ENCODE measurements at places on chromosomes 6 and 20.

- DNase-seq = no peak
Observed at GRCh38 chr20:63312690-63313348, 19.8 kb downstream of the COL20A1 start.

DNA sequence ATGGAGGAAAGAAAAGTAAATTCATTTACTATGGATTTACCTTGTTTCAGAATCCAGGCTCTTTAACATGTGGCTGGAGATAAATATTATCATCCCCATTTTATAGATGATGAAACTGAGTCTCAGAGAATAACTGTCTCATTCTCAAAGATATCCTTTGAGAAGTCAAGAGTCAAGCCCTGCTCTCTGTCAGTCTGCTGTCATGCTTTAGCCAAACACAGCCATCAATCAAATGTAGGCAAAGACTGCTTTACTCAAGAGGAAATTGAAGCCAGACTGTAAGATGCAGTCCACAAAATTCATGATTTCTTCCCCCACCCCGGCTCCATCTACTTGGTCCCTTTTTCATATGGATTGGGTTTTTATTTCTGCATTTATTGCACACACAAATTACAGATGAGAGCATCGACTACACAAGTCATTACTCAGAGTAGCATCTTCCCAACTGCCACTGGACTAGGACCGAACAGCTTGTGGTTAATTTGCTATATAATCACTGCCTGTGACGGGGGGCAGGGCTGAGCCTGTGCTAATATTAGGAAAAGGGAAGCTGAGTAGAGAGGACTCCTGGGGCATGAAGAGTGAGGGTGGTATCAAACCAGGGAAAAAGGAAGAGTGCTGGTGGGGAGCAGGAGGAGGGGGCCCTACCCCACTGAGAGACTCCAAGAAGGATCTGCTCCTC is 102.7 kb upstream of the TOP1 start:
- DNase-seq = no peak

GRCh38 chr6:54730767-54731630 is 115.6 kb upstream of the FAM83B start:
- no peak for DNase-seq

- DNase-seq = no peak
Observed at GRCh38 chr20:44584162-44584561, 1.8 kb downstream of the PKIG start.

- no peak for DNase-seq
Observed at GRCh38 chr6:28551891-28552666, 26.4 kb downstream of the GPX5 start.

GRCh38 chr20:16917636-16918035 is 169.5 kb downstream of the OTOR start:
- no peak for DNase-seq

GRCh38 chr6:148840256-148840655 is 93.4 kb downstream of the UST start:
- no peak for DNase-seq

DNA sequence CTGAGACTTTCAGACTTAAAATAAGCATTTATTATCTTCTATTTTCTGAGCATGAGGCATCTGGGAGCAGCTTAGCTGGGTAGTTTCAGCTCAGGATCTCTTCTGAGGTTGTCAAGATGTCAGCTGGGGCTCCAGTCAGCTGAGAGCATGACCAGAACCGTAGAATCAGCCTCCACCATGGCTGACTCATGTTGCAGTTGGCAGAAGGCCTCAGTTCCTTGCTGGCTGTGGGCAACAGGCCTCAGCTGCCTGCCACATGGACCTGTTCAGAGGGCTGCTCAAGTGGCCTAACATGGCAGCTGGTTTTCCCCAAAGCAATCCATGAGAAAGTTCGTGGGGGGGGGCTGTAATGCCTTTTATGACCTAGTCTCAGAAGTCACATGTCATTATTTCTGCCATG is 142.3 kb downstream of the LY86 start:
- DNase-seq = no peak

DNA sequence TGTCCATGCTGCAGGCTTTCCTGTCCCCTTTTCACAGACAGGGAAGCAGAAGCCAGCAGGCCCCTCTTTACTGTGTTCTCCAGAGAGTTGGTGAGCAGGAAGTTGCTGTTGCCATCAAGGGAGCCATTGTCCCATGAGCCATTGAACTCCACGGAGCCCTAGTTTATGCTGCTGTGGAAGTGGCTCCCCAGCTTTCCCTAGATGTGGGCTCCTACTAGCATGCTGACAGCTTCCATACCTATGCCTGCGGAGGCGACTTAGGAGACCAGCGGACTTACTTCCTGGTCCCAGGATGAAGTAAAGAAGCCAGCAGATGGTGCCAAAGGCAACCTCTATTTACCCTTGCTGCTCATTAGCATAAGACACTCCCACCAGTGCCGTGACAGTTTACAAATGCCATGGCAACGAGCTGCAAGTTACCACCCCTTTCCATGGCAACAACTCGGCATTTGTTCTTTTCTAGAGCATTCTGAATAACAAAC is 30.8 kb upstream of the FKBP1A start:
- DNase-seq = peak; percentile 24

DNA sequence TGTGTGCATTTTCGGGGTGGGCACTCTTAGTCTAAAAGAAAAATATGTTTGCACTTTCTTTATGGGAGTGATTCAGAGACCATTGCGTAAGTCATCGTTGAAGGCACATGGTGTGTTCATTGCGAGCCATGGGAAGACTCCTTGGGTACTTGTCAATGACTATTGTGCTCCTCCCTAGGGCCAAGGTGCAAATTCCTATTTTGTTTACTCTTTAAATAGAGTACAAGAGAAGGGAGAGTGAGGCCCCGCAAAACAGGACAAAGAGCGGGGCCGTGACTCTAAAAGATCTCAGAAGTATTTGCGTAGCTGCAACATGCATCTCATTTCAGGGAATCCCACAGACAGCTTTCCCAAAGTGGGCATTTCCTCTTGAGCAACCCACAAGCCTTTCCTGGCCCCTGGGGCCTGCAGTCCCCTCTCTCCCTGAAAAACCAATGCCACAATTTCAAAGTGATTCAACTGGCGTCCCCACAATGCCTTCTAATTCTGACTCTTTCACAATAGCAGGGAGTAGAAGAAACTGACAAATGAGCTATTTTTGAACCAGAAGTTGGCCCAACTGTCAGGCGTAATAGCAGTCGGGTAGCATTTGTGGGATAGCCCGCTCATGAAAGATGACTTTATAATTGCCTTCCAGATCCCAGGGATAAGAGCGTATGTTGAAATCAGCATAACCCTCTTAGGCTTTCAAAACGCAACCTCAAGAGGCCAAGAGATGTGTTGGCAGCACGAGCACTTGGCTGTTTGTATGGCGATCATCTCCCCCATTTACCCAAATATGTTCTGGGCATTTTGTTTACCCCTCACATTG is 277.9 kb upstream of the BMP2 start:
- no peak for DNase-seq

GRCh38 chr20:53154540-53154939 is 182.4 kb downstream of the TSHZ2 start:
- DNase-seq = no peak

DNA sequence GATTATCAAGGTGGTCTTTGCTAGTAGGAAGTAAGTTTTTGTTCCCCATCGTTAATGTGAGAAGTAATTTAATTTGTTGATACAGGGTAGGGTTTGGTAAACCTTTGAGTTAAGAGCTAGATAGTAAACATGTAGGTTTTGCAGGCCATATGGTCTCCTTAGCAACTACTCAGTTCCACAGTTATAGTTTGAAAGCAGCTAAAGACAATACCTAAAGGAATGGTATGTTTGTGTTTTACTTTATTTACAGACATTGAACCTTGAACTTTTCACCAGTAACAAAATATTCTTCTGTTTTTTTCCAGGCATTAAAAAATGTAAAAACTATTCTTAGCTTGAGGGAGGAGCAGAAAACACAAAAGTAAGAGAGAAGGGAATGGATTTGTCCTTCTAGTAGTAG is 1.7 kb downstream of the CAP2 start:
- no peak for DNase-seq

DNA sequence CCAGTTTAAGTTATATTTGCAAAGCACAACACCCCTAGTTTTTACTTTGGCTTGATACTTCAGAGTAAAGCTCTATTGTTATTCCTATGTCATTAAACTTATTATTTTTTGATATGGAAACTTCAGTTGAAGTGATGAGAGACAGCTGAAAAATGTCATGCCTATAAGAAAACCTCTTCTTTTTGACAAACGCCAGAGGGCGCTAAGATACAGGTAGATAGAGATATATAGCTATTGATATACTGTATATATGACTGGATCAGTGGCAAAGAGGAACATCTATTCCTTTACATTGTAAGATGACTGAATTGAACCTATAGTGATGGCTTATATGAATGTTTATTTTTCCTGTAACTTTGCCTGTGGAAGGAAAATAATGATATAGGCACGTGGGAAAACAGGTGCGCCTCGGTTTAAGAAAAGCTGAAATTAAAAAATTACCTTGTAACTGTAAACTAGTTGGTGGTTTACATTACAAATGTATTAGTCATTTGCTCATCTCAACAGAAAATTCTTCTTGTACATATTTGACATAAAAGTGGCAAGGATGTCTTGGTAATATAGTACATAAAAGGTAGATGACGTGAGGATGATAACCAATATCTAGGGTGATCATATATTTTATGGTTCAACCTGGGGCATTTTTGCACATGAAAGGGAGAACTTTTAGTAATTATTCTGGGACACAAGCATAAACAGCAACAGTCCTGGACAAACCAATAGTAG is 74.1 kb downstream of the LAMA4 start:
- peak; percentile 50 for DNase-seq

DNA sequence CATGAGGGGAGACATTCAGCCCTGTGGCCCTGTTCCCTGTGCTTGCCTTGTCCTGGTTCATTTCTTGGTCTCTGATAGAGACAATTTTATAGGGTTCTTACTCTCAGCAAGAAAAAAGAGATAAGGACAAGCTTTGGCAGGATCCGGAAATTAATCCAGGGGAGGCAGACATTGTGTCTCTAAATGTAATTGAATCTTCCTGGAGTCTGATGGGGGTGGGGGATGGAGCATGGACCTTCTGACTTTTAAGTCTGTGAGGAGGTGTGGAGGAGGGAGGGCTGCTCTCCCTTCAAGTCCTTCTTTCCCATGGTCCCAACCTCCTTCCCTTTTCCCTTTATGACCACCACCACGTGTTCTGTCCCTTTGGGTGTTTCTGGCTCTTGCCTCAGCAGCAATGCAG is 512.7 kb downstream of the DHX35 start:
- DNase-seq = no peak

DNA sequence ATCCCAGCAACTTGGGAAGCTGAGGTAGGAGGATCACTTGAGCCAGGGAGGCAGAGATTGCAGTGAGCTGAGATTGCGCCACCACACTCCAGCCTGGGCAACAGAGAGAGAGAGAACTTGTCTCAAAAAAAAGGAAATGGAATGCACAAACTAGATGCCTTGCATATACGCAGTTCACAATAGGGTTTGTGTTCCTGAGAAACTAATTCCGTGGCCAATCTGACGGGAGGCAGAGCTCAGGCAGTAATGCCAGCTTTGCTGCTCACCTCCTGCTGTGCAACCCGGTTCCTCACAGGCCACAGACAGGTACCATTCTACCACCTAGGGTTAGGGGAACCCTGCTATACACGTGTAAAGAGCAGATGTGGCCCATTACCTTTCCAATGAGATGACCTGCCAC is 1.4 kb downstream of the CDK5RAP1 start:
- no peak for DNase-seq

DNA sequence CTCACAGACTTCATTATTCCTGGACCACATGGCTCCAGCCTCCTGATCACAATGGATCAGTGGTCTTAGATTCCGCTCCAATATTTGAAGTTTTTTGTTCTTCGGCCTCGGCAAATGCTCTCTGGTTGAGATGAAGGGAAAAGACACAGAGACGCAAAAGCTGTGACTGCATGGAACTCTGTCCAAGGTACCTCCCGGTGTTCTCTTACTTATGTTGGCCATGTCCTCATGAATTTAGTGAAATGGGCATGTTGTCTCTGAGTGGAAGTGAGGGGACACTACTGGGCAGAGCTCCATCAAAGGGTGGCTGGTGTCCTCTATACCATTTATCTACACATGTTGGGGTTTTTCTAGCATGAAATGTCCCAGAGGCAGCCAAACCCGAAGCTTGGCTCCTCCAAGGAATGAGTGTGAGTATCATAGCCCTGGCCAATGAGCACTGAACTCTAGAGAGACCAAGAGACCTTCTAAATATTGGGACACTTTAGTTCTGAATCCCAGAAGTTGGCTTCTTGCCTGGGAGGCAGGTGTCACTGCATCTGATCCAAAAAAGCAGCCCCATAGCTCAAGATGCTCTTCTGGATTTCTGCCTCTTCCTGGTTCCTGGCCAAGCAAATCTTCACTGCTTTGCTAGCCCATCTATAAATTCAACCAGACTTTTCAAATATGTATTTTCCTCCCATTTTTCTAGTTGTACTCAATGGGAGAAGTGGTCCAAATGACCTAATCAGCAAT is 34.1 kb downstream of the HLA-G start:
- no peak for DNase-seq

GRCh38 chr6:79544299-79544927 is 7.2 kb upstream of the LCA5 start:
- DNase-seq = no peak

GRCh38 chr20:20463933-20464374 is 96.0 kb downstream of the INSM1 start:
- DNase-seq = no peak

- peak; percentile 69 for DNase-seq
Observed at GRCh38 chr6:6758915-6759654, 170.6 kb downstream of the LY86 start.

GRCh38 chr6:169937389-169938261 is 186.2 kb downstream of the ERMARD start:
- no peak for DNase-seq

DNA sequence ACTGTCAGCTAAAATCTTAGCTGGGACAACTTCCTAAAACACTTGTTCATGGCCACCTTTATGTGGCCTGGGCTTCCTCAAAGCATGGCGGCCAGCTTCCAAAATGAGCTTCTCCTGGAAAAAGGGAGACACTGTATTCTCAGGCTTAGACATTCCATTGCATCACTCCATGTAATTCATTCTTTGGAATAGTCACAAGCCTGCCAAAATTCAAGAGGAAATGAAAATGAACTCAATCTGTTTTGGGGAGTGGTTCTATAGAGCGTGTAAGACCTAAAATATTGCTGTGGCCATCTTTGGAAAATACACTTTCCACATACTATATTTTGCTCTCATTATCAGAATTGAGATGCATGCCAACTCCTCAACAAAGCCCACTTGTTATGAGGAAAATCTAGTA is 687.0 kb downstream of the KIF16B start:
- no peak for DNase-seq

DNA sequence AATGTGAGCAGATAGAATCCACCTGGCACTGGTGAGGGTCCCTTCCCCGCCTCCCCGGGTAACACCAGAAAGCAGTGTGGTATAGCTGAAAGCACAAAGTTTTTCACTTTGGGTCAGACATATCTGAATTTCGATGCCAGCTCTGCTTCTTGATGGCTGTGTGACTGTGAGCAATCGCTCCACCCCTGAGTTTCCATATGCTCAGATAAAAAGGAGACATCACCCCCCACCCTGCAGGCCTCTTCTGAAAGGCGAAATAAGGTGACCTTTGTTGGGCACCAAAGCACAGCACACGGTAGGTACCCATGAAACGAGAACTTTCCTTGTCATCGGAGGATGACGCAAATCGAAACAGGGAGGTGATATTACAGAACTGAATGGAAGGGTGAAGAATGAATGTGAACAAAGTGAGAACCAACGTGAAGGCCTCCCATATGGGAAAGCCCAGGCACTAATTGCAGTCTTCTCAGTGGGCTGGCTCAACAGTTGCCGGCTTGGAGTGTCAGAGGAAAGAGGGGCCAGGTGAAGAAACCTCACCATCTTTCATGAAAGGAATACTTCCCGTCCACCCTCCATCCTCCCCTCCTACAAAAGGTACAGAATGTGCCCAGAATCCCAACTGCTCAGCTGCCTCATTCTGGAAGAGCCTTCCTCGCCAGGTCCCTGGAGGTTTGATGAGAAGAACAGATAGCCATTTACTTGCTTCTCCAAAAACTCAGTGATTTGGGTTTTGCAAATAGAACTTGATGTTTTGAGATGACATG is 61.8 kb downstream of the NFATC2 start:
- DNase-seq = no peak
